ENCODE measurements at places on chromosomes 13 and 19.

GRCh38 chr13:39279077-39279476, 240.8 kb downstream of the NHLRC3 start:
- DNase-seq = no peak

DNA sequence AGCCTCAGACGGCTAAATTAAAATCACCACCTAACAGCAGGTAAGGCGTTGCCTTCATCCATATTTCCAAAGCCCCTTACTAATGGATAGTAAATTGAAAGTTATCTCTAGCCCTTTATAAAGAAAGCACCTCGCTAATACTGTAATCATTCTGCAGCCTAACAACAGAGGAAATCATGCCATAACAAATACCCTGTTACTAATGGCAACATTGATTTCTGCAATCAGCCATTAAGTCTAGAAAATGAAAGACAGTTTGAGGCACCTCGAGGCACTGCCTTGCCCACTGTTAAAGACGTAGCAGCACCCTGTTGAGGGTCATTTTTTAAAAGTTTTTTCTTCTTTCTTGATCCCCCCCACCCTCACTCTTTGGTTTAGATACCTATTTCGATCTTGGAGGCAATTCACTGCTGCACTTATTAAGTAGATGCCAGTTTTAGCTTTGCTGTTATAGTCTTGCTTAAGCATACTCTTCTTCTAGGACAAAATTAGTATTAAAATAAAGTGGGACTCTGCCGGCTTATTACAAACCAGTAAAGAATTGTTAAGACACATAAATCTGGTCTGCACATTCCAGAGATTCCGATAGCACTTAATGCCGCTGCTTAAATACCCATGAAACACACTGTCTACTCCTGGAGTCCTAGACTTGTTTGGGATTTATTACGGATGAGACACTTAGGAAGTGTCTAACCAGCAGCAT, 74.8 kb downstream of the ZNF536 start:
- DNase-seq = no peak

DNA sequence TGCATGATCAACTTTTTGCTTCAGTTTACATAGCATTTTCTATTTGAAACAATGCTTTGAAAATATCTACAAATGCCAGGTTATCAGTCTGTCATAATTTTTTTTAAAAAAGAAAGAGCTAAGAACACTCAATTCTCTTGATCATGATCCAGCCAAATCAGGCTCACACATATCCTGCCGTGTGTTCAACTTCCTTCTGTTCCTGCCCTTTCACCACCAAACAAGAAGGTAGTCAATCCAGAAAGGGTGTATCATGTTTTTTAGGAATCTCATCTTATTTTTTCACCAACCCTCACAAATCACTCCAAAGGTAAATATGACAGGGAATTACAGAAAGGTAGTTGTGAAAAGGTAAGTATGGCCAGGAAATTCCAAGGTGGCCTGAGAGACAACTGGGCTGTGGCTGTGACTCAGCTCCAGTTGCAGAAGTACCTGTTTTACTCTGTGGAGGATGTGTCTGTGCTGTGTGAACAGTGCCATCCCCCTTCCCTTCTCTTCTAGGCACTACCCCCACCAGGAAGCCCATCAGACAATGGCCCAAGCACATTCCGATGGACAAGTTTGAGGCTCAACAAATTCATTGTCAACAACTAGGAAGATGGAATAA, 138.8 kb upstream of the GJB6 start:
- DNase-seq = no peak

GRCh38 chr19:18339723-18340122, 675 bp upstream of the PGPEP1 start:
- peak; percentile 57 for DNase-seq

GRCh38 chr19:44554641-44555246, 25.3 kb upstream of the CEACAM20 start:
- DNase-seq = no peak

DNA sequence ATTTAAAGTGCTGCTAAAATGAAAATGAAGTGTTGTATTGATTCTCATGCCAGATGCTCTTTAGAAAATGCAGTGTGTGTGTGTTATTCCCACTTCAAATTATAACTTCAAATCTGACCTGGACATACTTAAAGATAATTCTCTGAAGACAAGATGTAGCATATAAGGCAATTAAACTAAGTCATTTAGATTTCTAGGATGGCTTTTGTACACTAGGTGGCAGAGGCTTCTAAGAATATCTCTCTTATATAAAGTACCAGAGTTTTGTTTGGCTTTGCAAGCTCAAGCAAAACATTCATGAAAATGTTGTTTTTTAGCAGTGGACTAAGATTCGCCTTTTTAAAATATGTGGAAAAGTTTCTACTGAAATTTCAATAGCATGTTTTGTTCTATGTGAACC, 407.2 kb downstream of the GPC5 start:
- no peak for DNase-seq

- DNase-seq = no peak
These were observed 449.9 kb upstream of the ATXN8OS start for GRCh38 chr13:69657676-69658075.

DNA sequence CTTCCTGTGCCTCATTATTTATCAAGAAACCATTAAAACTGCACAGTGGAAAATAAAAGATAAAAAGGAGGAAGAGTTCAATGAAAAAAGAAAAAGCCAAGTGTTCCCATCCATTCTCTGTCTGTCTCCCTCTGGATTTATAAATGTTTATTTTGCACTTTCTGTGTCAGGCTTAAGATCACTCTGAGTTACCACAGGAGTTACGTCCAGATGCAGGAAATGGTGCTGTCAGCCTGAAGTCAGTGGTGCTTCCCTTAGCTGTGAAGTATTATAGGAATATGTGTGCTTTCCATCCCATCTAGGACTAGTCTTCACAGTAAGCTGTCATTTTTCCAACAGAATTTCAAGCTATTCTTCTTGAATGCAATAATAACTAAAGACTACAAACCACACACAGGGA, 420.2 kb downstream of the KCTD12 start:
- DNase-seq = no peak

- DNase-seq = no peak
These were observed 20.6 kb downstream of the CELF5 start for GRCh38 chr19:3245050-3245449.

DNA sequence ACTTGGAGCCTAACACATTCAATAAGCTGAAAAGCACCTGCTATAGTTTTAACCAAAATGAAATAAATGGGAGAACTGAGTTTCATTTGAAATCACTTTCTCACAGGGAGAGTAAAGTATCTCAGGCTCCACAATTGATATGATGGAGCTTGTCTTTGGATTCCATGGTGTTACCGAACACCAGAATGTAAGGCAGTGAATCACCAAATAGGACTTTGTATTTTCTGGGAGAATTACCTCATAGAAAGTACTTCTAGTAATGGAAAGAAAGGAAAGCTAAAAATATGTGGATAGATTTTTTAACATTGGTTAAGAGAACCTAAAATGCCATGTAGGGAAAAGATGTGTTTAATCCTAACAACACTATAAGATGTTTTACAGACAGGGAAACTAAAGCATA, 123.6 kb downstream of the NALCN start:
- DNase-seq = no peak

- no peak for DNase-seq
These were observed 3.7 kb downstream of the CEACAM16 start for GRCh38 chr19:44702551-44703176.

DNA sequence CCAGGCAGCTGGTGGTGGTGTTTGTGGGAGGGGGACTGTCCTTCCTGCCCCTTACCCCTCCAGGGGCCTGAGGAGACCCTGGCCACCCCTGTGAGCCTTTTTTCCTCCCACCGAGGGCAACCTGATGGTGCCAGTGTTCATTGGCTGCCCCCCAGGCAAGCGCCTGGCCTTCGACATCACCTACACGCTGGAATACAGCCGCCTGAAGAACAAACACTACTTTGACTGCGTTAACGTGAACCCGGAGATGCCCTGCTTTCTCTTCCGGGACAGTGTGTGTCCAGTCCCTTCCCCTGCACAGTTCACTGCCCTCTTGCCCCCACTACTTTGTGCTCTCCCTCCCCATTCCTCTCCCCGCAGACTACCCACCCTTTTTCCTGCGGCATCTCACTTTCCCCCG, 7.3 kb upstream of the PSMD8 start:
- no peak for DNase-seq

GRCh38 chr13:36840718-36841250, 21.8 kb downstream of the RFXAP start:
- DNase-seq = no peak

DNA sequence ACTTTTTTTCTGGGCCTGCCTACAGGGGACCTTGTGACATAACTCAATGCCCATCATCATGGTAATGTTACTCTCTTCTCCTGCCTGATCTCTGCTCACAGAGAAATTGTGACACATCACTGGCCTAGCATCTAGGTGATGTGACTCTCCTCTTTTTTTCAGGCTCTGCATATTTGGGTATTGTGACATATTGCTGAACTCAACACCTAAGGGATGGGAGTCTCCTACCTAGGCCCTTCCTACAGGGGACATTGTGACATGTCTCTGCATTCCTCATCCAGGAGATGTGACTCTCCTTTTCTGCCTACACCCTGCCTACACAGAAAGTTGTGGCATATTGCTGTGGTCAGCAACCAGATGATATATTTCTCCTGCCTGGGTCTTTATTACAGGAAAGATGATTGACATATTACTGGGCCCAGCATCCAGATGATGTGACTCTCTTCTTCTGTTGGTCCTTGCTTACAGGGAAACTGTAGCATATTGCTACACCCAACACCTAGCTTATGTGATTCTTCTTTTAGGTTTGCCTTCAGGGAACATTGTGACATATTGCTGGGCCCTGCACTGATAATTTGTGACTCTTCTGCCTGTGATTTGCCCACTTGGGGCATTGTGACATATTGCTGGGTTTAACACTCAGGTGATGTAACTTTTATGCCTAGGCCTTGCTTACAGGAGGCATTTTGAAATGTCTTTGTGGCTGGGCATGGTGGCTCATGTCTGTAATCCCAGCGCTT, 21.0 kb upstream of the ZNF254 start:
- no peak for DNase-seq

GRCh38 chr13:96783511-96783910, 210.8 kb downstream of the OXGR1 start:
- DNase-seq = no peak

DNA sequence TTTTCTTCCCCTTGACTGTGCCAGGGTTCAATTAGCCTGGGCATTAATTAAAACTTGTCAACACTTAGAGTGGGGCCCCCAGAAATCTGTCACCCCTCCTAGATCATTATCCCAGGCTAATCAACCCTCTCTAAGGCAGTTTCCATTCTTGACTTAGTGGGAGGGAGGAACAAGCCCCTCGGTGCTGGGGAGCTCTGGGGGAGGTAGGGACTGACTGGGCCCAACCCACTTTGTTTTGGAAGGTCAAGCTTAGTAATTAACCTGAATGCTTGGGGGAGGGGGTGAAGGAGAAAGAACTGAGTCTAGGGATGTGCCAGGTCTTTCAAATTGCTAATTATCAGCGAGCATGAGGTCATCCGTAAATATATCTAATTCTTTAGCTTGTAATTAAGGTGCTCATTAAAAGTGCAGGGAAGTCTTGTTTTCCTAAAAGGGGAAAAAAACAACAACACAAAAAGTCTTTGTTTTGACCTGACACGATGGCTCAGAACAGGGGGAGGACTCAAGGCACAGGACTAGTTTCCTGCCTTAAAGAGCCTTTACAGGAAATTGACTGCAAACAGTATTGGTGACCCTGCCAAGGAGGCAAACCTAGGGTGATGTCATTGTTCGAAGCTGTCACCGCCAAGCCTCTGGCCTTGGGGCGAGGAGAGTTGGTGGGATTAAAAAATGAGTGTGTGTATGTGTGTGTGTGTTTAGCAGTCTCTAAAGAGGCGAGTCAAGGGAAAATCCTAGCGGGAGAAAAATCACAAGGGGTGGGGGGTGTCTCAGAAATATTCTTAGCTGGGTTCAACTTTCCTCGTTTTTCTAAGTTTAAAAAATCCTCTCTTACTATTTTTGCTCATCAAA, 19.4 kb downstream of the ACTN4 start:
- peak; percentile 57 for DNase-seq

DNA sequence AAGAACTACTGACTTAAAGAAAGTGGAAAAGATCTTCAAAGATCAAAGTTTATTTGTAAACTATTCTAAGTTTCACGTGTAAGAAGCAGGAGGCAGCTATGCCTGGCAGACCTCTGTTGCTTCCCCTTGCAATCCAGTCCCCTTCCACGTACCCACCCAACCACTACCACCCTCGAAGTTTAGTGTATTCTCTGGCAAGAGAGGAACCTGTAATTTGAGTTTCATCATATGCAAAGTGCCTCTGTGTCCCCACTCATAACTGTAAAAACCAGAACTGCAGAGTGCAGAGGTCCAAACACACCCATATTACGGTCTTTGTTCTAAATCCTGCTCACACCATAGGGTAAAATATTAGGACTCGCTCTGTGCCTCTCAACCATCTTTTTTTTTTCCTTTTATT, 75.8 kb upstream of the FRY start:
- no peak for DNase-seq

GRCh38 chr19:23770672-23771250, 12.1 kb upstream of the ZNF681 start:
- DNase-seq = peak; percentile 37

DNA sequence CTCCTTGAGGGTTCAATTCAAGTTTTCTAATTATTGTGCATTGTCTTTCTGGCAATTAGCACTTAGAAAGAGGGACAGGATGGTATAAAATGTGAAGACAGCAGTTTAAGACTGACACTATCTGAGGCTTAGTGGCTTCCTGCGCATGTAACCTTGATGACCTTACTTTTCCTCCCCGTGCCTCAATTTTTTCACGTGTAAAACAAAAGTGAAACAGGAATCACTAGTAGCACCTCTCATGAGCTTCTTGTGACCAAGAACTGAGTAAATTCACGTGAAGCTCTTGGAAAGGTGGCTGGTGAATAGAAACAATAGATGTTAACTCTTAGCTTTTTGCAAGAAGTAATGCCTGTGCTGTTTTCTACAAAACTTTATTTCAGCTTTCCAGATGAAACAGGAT, 233.9 kb downstream of the LMO7 start:
- DNase-seq = no peak

GRCh38 chr13:33629605-33630360, 188.2 kb upstream of the RFC3 start:
- DNase-seq = no peak

GRCh38 chr19:45470762-45471081, 2.9 kb downstream of the FOSB start:
- DNase-seq = no peak

DNA sequence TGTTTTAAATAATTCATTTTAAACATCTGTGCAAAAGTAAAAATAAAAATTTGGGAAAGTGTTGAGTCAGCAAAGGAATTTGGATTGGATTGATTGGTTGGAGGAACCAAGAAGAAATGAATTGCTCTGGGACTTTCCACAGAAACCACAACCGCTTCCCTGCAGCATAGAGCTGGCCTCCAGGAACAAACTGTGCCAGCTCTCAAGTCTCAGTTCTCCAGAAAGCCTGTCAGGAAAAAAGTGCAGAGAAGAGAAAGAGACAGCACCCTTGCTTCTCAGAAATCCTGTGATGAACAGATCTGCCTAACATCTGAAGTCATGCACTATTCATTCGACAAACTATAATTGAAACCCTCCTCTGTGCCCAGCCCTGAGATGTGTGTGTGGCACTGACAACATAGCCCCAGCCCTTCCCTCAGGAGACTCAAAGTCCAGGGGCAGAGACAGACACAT, 14.8 kb downstream of the LYPD3 start:
- DNase-seq = no peak

GRCh38 chr13:113275387-113275786, 21.7 kb upstream of the LAMP1 start:
- DNase-seq = peak; percentile 54

DNA sequence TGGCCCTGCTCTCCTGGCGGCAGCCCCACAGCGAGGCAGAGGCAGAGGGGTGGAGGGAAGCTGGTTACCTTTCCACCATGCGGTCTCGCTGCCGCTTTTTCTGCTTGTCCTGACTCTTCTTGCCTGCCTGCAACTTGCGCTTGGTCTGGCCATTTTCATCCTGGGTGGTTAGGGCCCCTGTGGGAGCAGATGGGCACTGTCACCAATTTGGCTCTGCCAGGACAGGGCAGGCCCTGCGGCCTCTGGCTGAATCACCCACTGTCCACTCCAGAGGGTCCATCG, 19.6 kb upstream of the AKAP8 start:
- no peak for DNase-seq

Data from erythroblast (primary cell).